Stimulated activated CD4-positive, alpha-beta T cell treated with anti-CD3 and anti-CD28 coated beads, Interleukin-1b, Interleukin-23, amount 100 ng/mL, for 48 hours (primary cell): ENCODE measurements at places on chromosomes 12 and 14.

- DNase-seq = peak; percentile 54
Observed at GRCh38 chr12:27969624-27970400, 2.7 kb downstream of the PTHLH start.

- no peak for DNase-seq
Observed at GRCh38 chr14:20436363-20436755, 393 bp upstream of the KLHL33 start.

DNA sequence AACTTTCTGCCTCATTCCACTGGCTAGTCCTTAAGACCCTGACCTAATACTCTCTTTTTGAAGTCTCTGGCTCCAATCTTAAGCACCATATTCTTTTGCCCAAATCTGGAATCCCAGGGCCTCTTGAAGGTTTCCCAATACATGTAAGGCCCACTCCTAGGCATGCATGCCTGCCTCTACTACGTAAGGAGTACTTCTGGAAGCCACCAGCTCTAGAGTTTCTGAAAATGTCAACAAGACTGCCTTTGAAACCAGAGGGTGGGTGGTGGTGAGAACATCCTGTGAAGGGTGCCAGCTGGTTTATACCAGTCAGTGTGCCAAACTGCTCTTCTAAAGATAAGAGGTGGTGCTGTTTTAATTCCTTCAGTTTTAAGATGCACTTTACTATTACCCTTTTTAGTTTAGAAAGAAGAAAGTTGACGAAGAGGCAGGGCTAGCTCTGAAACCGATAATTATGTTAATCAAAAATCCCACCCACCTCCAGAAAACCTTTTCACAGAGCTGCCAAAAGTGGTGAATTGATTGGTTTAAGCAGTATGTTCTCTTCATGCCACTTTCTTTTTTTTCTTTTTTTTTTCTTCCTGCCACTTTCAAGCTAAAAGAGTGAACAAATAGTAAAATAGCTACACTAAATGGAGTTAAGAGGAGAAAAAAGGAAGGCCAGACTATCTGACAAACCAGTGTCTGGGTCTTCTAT is 8.7 kb upstream of the WDR89 start:
- peak; percentile 38 for DNase-seq

DNA sequence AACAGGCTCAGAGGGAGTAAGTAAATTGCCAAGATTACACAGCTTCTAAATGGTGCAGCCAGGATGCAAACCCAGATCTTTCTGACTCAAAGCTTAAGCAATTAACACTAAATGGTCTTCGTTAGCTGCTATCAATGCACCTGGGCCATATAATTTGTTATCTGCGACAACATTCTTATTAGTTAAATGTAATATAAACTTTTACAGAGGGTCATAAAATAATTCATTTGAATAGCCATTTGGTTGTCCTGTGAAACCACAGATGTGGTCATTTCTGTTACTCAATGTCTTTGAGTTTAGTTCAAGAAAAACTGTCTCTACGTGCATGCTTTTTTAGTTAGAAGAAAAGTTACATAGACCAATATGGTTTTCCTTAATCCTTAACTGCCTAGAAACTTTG is 22.1 kb upstream of the NAP1L1 start:
- DNase-seq = no peak

- DNase-seq = no peak
Observed at GRCh38 chr14:26887847-26888246, 290.0 kb upstream of the NOVA1 start.

DNA sequence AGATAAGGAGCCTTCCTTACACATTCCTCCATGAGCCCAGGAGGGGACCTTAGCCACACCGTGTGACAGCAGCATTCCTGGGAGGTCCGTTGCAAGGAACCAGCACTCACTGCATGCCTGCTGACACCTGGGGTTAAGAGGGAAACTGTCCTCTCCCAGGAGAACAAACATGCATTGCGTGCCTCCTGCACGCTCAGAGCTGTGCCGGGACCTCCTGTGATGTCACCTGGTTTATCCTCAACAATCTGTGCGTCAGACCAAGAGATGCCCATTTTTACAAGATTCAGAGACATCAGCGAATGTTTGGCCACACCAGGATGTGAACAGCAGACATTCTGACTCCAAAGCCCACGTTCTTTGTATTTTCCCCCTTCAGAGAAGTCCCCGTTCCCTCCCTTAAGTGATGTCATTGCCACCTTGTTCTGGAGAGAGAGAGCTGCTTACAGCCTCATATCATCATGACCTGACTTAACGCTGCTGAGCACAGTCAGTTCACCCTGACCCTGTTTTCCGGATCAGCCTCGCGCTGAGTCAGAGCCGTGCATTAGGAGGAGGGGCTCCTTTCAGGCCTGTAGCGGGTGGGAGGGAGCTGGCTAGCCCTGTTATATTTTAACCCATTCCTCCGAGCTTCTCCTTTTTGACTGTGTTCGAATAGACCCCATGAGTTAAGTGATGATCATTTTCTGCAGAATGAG is 36.2 kb downstream of the TMEM120B start:
- DNase-seq = peak; percentile 39

GRCh38 chr12:43978556-43978955 is 142.7 kb downstream of the TMEM117 start:
- DNase-seq = no peak
